ENCODE measurements at places on chromosomes 3 and 15.

DNA sequence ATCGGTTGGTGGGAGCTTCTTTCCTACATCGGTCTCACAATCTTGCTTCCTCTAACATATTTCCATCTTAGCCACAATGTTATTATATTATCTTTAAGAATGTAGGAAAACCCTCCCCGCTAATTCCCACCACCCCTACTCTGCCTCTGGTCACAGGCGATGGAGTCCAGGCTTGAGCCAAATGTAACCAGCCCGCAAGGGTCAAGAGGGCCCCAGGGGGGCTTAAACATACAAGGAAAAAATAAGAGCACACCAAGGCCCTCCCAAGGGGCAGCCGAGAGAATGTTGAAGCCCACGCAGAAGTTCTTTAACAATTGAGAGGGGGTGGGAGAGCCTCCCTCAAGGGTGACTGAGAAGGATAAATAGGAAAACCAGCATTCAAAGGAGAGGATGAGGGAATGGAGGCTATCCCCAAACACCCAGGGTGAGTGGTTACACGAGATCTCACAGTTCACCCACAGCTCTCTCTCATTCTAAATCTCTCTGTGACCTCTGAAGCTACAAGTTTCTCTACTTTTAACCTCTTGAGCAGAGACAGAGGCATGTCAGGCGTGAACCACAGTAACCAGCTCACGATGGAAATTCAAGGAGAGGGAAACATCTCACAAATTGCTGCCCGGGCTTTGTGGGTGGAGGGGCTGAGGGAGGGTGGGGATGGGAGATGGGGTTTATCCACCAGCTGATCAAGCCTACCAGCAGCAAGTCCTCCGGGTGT is 31.4 kb upstream of the UACA start:
- DNase-seq: no peak

- no peak for DNase-seq
Observed at GRCh38 chr3:179428876-179429548, 22.3 kb downstream of the GNB4 start.

- DNase-seq: no peak
Observed at GRCh38 chr3:43949594-43949993, 258.9 kb downstream of the ABHD5 start.

- no peak for DNase-seq
Observed at GRCh38 chr3:76083992-76084391, 298.6 kb upstream of the ZNF717 start.

DNA sequence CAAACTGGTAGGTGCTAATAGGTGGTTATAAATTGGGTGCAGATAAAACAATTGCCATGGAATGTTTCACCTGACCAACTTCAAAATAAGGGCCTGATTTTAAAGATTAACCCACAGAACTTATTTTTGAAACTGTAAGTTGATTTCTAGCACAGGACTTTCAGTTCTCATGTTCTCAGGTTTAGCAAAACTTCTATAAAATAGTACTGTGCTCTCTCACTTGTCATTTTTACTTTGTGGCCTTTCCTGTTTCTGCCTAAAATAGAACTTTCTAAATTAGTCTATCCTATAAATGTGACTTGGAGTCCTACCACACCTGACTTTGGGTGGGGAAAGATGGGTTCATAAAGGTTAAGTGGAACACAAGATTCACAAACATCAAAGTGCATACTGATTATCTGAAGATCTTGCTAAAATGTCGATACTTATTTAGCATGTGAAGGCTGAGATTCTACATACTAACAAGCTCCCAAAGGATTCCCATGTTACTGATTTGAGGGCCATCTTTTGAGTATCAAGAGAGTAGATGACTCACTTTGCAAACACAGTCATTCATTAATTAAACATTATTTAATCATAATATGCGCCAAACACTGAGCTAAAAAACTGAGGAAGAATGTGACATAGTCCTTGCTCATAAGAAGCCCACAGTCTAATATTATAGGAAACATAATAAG is 38.6 kb downstream of the BTLA start:
- DNase-seq: no peak

DNA sequence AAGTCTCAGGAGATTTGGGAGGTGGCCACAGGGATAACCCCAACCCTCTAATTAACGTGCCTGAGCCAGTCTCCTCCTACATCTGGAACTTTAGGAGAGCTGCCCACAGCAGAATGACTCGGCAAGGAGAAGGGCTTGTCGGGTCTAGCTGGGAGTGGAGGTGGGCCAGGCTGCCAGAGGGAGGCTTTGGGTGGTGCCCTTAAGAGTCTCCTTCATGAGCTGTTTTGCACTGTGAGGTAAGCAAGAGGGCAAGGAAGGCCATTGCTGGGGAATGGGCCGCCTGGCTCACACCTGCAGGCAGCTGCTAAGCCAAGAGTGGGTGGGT is 3.6 kb upstream of the TNK2 start:
- DNase-seq: no peak

GRCh38 chr15:66925721-66926120 is 139.7 kb upstream of the SMAD3 start:
- no peak for DNase-seq

DNA sequence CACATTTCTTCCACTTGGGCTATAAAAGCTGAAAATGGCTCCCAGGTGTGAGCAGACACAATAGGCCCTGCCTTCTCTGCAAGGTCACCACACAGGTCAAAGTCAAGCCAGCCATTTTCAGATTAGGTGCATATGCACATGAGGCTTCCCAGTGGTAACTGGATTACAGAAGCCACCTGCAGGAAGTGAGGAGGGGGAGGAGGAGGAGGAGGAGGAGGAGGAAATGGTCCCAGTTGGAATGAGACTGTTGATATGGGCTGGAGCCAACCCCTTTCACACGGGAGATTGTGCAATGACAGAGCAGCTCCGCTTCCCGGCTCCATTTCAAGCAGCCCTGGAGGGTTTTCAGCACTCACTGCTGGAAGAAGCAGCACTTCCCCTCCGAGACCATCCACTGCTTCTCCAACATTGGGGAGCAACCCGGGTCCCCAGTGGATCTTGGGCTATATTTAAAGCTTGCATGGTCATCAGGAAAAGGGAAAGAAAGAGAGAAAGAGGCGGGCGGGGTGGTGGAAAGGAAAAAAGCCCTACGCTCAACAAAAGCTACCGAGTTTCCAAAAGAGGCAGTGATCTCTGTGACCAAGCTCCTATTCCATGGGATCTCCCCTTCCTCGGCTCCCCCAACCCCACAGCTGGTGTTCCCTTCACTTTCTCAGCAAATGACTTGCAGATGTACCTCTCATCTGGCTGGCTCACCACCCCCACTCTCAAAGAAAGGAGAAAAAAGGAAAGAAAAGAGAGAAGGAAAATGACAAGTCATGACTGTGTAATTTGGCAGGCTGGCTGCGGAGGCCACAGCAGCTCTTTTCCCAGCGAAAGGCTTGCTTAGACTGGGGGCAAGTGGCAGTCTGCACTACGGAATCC is 58.3 kb downstream of the LRIG1 start:
- DNase-seq: no peak

DNA sequence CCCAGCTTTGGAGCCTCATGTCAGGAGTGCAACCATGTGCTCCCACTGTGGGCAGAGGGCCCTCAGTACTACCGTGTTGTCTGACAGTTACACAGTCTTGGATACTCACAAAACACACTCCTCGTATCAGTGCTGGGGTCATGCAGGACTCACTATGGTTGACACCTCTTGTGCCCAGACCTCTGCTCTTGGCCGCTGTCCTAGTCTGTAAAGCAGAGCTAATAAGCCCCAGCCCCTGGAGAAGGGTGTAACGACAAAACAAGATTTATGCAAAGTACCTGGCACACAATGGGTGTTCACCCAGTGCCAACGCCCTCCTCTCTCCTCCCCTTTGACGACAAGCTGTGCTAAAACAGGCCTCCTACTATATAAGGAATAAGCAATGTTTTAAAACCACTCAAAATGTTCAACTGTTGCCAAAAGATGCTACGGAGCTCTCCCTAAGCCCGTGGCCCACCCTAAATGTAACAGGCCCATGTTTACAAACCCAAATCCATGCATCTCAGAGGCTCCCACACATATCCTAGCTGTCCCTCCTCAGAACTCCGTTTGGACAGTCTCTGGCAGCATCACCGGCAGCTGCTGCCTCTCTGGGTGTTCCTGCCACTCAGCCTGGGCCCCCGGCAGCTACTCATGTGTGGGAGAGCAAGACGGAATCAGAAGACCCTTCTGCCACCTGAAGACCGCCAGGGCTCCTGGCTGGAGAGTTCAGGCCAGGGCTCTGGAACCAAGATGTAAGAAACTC is 65.8 kb downstream of the MRPL46 start:
- DNase-seq: no peak

- no peak for DNase-seq
Observed at GRCh38 chr3:172449466-172450149, 1.4 kb upstream of the GHSR start.

DNA sequence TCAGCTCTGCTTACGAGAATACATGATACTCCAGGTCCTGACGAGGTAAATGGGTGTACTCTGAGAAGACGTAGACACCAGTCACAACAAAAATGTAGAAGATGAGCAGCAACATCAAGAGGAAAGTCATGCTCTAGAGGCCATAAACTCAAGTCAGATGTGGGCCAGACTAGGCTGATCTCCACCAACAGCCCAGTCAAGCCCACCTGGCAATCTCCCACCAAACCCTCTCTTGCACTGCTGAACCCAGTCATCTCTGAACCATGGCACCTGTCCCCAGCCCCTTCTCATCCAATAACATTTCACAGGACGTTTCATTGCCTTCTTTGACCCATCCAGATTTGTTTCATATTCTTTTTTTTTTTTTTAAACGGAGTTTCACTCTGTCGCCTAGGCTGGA is 10.8 kb upstream of the PDIA3 start:
- DNase-seq: no peak

GRCh38 chr3:159664006-159664405 is 324.6 kb upstream of the IL12A start:
- DNase-seq: no peak

- DNase-seq: no peak
Observed at GRCh38 chr3:122674339-122674738, 6.3 kb upstream of the PARP14 start.

GRCh38 chr3:16219777-16220176 is 45.0 kb downstream of the DPH3 start:
- DNase-seq: no peak

All from CD4-positive, alpha-beta T cell treated with Interleukin-4 for 4 hours (primary cell).